Right cardiac atrium (tissue), 5 donors: ENCODE measurements at places on chromosomes 6 and 20.

DNA sequence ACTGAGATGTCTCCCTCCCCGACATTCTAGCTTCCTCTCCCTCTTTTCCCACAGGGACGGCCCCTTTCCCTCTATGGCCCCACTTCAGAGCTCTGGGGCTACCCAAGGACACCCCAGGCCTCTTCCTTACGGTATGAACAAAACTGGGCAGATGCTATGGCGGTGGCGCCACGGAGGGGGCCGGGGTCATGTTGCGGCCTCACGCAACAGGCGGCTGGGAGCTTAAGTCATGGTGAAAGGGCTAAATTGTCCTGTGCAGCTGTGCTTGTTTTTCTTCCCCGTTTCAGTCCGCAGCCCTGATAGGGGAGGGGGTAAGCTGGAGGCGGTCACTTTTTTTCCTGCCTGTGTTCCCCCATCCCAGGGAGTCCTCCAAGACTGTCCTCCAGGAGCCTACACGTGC is 17.6 kb upstream of the KIAA1755 start:
- DNase-seq, result no peak

- no peak for DNase-seq
Measured at GRCh38 chr6:37202788-37203491, 33.0 kb downstream of the PIM1 start.

DNA sequence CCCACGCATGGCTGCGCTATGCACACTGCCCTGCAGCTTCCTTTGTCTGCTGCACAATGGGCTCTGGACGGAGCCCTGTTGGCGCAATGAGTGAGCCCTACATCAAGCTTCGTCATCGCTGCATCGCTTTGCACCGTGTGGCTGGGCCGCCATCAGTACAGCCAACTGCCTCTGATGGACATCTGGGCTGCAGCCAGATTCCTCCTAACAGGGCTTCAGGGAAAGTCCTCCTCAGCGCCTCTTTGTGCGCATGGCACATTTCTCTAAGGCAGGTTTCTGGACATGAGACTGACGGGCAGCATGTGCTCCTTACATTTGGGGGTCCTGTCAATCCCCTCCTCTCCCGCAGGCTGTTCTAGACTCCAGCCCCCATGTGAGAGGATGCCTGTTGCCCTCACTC is 29.7 kb upstream of the ANGPT4 start:
- DNase-seq, result no peak

- DNase-seq, result no peak
Measured at GRCh38 chr6:105300090-105300489, 102.8 kb downstream of the PREP start.

GRCh38 chr6:56953597-56954402 is 1.1 kb upstream of the BEND6 start:
- DNase-seq, result no peak

- no peak for DNase-seq
Measured at GRCh38 chr6:132489376-132489775, 23.5 kb downstream of the STX7 start.

GRCh38 chr20:5397393-5397792 is 80.6 kb upstream of the PROKR2 start:
- DNase-seq, result no peak

DNA sequence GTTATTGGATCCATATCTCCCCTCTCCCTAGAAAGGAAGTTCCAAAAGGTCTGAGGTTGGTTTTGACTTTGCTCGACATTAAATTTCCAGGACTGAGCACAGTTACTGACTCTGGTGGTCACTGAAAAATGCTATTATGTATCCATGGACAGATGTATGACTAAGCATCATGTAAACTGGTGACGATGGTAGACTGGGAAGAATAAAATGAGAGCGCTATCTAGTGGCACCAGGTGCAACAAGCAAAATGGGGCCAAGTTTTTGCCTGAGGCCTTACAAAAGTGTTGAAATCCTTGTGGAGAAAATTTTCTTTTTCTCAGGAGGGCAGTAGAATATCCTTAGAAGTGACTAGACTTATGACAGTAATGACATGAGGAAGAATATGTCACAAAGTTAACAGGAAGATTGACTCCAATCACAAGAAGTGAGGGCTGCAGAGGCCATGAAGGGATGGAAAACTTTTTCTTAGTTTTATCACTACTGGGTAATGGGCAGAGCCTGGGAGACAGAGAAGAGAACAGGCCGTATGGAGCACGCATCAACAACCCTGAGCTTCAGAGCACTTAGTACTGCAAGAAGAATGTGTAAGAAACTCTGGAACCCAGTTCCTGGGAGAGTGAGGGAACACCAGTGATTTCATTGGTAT is 88.9 kb upstream of the ELOVL5 start:
- no peak for DNase-seq

GRCh38 chr6:150667977-150668716 is 68.5 kb downstream of the PLEKHG1 start:
- DNase-seq, result peak; percentile 93

GRCh38 chr6:164015088-164015484 is 600.6 kb downstream of the QKI start:
- no peak for DNase-seq

DNA sequence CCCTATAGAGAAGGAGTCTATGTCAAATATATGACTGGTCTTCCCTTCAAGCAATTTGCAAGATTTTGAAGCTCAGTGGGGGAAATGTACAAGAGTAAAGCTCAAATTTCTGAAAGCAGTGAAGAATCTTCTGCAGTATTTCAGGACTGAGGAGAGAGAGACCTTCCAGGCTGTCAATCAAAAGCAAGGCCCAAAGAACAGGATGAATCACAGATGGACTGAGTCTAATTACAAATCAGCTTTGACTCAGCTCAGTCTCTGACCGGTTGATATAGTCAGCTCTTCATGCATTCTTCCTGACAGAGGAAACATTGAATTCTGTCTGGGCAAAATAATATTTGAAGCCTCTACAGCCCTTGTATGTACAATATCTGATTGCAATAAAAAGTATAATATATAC is 7.7 kb upstream of the HTR1B start:
- no peak for DNase-seq

DNA sequence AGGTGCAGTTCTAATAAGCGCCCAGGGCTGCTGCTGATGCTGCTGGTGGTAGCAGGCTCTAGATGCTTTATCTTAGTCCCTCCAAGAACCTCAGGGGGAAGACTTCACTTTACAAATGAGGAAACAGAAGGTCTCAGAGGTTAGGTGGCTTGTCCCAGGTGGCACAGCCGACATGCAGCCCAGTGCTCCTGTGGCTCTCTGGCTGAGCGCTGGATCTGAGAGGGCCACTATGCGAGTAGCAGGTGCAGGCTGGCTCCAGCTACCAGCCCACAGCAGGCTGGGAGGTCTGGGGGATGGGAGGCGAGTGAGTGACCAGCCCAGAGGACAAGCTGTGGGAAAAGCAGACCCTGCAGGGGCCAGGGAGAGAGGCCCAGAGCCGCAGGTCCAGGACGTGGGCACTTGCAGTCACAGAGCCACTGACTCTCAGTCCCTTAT is 90.9 kb downstream of the PRND start:
- no peak for DNase-seq

DNA sequence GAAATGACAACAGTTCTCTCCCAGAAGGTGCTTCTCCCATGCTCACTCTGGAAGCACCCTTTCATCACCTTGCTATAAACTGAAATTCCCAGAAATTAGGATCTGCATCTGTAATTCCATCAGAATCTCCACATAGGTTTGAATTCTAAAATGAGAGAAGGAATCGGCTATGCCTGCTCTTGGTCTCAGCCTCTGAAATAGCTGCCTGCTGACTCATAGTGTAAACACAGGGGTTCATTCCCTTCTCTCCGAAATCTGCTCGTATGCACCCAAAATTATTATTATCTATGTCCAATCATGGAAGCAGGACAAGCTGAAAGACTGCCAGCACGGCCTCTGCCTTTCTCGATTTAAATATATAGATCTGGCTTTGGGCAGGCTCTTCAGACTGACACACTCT is 74.6 kb upstream of the TAB2 start:
- DNase-seq, result no peak

DNA sequence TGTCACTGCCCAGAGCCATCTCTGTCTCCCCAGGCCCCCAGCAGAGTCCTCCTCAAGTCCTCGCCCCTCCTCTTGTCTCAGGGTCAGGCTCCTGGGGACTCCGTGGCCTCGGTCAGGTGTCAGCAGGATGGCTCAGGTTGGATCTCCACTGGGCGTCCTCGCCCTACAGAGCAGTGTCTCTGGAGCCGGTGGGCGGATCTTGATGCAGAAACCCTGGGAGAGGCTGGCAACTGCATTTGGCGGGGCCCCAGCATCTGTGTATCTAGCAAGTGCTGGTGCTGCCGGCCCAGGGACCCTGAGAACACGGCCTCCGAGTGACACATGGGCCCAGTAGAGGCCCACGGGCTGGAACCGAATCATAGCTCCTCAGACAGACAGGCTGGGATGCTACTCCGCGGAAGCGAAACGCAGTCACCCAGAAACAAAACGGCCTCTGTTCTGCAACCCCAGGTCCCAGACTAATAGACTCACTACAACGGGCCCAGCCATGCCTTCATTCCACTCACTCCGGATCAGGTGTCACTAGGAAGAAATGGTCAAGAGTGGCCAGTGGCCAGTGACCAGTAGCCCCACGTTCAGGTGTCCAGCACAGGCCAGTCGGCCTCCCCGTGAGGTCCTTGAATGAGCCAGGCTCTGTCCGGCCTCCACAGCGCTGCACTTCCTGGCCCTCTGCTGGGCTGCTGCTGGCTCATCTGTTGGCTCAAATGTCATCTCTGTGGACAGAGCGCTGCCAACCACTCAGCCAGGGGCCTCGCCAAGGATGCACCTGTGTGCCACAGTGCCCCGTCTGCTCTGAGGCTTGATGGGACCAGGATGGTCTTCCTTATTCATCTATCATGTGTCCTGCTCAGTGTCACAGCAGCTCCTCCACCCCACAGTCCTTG is 12.6 kb upstream of the FRMD1 start:
- peak; percentile 30 for DNase-seq

DNA sequence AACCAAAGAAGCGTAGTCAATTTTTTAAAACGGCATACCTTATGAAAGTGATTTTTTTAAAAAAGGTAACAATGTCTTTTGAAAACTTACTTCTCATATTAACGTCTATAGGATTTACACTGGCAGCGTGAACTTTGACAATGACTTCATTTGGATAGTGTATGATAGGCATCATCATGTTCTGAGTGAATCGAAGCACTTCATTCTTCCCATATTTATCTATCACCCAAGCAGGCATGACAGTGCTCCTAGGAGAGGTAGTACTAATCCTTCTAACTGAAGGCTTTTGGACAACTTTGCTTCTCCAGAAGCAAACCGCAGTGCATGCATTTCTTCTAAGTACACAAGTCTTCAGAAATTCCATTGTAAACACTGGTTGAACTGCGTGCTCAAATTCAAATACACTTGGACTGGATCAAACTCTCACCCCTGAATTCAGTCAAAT is 618 bp downstream of the RTN4IP1 start:
- no peak for DNase-seq

DNA sequence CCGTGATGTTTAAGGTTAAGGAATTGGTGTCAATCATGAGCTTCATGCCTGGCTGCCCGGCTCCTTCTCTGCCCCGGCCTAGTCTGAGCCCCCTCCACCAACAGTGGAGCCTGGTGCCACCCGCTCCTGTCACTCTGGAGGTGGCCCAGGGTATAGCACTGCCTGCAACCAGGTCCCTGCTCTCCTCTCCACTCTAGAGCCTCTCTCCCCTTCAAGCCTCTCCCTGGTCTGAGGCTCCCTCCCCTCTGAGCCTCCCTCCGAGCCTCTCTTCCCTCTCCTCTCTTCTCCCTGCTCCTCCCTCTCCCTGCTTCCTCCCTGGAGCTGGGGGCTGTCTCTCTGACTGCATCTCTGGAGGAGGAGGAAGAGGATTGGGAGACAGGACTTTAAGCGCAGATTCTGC is 31.3 kb upstream of the MRGBP start:
- peak; percentile 4 for DNase-seq

DNA sequence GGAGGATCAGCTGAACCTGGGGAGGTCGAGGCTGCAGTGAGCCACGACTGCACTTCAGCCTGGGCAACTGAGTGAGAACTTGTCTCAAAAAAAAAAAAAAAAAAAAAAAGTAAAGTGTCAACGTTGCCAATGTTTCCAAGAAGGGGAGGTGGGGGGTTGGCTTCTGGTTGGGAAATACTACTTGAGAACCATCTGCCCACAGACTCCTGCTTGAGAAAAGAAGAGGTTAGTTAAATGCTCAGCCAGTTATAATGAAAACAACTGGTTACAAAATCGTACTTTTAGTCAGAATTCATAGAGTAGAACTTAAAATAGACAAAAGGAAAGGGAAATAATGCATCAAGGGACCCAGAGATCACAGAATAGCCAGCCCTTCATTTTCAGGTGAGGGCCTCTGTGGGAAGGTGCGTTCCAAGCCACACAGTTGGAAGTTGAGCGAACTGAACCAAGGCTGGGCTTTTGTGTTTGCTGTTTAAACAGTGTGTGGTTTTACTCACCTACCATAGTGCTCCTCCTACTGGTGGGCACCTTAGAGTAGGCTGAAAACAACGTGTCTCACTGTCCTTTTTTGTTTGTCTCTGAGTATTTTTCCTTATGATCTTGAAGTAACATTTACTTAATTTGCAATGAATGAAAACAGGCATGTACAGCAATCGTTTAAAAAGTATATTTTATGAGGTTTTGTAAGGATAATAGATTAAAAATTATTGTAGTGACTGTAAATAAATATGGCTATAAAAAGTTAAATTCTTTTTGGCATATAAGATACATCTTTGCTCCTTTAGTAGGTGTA is 200.7 kb downstream of the BCAS1 start:
- no peak for DNase-seq

DNA sequence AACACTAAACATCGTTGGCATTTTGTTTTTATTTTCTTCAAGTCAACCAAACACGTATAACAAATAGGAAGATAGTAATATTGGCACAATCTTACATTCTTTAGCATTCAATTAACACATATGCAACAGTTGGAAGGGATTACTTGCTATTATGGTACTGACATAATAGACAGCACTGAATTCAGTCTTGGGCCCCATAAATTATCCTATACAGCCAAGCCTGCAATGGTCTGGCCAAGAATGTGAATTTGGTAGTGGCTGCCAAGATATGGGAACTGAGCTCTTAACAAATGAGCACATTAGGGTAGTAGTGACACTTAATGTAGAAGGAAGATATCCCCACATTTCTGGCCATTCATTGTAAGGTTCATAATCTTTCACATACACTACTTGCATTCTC is 44.8 kb upstream of the ARHGAP18 start:
- no peak for DNase-seq

DNA sequence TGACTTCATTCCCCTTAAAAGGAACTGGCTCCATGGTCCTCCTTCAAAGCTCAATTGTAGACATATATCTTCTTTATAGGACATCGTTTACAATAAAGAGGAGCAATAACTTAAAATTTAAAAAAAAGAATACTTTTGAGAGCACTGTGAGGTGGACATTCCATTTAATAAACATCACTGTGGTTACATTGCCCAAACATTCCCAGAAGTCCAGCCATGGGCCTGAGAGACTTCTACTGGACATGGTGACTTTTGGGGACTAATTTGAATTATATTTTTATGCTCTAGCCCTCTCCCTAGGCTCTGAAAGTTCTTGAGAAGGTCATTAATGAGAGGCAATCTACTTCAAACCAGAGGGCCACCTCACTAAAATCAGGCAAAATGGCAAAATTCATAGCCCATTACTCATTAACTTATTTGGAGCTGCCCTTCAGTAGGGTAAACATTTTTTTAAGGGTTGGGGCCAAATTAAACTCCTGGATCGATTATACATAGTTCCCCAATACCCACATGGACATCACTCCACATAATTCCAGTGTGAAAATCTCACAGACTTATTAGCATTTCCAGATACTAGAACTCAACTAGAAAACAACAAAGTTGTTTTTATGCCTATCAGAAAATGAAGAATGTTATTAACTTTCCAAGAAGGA is 17.1 kb downstream of the ISM1 start:
- no peak for DNase-seq

- DNase-seq, result no peak
Measured at GRCh38 chr6:16343593-16343992, 105.2 kb downstream of the GMPR start.
